ENCODE measurements at places on chromosomes 13 and 19. TPM values are rescaled to one million over a fixed set of nuclear protein-coding genes. Genes with fewer than 3 reads are reported as not detected.

DNA sequence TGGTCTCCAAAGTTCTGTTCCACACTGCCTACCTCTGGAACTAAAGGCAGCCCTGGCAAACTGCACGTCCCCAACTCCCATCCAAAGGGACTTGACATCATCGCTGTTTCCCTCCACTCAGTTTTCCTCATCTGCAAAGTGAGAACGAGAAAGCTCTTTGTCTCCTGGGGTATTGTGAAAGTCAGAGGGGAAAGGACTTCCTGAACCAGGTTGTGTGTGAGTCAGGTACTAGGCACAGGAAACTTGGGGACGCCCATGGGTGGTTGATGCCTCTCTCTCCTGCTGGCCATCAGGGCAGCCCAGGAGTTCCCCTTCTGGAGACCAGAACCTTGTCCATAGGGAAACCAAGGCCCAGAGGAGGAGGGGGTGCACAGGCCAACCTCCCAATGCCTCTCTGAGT, 4.7 kb downstream of the CRLF1 start:
- H3K4me3 ChIP-seq: no peak overlapping the region
- H3K27me3 ChIP-seq: peaks cover 26% of the 10 kb centered on the region
- no peaks in the 10 kb centered on the region for H3K4me1 ChIP-seq
- DNase-seq: no peak
- no peak overlapping the region for H3K27ac ChIP-seq

DNA sequence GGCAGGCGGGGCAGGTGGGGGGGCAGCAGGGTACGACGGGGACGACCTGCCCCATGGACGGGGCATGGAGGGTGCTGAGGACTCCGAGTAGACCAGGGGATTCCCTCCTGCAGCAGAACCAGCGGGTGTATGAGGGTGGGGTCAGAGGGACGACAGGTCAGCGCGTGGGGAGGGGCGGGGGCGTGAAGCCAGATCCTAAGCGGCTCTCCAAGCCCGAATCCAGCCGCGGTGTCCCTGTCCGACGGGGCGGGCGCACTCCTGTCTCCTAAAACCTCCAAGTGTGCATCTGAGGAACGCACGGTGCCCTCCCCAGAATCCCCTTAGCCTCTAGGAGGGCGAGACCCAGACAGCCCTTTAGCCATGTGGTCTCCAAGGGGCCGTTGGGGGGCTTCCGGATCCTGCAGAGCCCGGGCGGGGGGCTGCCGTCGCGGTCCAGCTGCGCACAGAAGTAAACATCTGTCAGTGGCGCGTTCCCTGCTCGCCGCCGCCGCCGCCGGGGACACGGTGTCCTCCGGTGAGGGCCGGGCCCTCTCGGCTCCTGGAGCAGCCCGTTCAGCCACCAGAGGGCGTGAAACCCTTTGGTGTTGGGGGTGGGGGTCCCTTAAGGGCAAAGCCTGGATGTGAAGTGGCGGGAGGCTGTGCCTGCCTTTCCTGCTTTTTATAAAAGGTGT, 730 bp downstream of the NRTN start:
- H3K4me3 ChIP-seq: no peak overlapping the region
- peak; percentile 58 for DNase-seq
- H3K4me1 ChIP-seq: peaks cover 20% of the 10 kb centered on the region
- no peaks in the 10 kb centered on the region for H3K36me3 ChIP-seq

DNA sequence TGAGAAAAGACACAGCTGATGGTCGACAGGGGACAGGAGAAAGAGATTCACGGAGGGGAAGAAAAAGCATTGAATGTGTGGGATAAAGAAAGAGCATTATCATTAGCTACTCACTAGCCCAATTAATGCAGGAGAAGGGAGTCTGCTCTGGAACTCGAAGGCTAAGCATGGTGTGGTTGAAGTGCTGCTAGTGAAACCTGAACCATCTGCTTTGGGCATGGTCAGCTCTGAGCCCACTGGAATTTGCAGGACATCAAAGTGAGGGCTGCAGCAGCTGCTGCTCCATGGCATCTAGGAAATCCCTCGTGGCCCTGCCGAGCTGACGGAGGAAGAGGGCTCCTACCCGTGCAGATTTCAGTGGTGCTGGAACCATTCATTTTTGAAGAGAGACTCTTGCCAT, 320.3 kb downstream of the ATP8A2 start:
- H3K4me1 ChIP-seq: no peaks in the 10 kb centered on the region
- DNase-seq: no peak
- no peaks in the 10 kb centered on the region for H3K36me3 ChIP-seq
- H3K27me3 ChIP-seq: no peaks in the 10 kb centered on the region

DNA sequence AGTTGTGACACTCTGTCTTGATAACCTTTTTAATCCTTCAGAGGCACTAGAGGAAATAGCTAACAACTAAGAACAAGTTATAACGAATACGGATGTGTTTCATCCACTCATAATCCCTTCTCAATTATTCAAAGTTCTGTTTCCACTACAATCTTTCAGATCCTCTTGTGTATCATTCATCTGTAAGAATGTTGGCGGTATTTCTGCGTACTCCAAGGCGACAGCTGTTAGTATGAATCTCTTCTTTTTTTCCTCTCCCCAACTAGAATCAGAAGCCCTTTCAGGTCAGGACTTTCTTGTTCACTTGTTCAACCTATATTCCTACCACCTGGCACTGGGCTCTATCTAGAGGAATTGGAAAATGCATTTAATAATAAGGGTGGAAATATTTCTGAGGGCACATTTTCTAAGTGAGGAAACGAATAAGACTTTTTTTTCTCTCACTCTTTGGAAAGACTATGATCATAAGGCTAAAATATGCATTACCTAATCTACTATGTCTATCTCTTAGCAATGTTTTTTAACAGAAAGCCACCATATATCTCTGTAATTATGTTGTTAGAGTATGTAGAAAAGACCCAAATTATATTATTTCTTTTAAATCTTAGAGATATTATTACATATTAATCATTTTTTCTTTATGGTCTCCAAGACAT, 492.9 kb downstream of the PCDH20 start:
- H3K4me3 ChIP-seq: no peak overlapping the region
- H3K4me1 ChIP-seq: no peaks in the 10 kb centered on the region
- H3K36me3 ChIP-seq: no peaks in the 10 kb centered on the region

DNA sequence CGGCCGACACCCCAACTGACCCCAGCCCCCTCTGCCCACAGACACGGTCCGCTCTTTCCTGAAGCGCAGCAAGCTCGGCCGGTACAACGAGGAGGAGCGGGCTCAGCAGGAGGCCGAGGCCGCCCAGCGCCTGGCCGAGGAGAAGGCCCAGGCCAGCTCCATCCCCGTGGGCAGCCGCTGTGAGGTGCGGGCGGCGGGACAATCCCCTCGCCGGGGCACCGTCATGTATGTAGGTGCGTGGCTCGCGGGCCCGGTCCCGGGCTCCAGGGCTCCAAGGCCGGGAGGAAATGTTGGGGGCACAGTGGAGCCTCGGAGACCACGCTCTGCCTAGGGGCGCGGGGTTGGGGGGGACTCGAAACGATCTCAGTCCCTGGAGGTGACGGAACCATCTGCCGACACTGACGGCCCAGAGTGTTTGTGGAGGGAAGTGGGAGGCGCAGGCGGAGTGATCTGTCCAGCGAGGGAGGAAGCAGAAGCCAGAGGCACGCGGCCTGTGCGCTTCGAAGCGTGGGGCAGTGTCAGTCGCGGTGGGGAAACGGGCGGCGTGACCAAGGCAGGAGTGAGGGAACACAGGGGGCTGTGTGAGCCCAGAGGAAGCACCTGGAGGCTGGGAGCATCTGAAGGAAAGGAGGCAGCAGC, 6.3 kb downstream of the TBCB start:
- peaks cover 26% of the 10 kb centered on the region for H3K36me3 ChIP-seq
- no peak overlapping the region for H3K4me3 ChIP-seq
- no peak for DNase-seq
- no peak overlapping the region for H3K27ac ChIP-seq

DNA sequence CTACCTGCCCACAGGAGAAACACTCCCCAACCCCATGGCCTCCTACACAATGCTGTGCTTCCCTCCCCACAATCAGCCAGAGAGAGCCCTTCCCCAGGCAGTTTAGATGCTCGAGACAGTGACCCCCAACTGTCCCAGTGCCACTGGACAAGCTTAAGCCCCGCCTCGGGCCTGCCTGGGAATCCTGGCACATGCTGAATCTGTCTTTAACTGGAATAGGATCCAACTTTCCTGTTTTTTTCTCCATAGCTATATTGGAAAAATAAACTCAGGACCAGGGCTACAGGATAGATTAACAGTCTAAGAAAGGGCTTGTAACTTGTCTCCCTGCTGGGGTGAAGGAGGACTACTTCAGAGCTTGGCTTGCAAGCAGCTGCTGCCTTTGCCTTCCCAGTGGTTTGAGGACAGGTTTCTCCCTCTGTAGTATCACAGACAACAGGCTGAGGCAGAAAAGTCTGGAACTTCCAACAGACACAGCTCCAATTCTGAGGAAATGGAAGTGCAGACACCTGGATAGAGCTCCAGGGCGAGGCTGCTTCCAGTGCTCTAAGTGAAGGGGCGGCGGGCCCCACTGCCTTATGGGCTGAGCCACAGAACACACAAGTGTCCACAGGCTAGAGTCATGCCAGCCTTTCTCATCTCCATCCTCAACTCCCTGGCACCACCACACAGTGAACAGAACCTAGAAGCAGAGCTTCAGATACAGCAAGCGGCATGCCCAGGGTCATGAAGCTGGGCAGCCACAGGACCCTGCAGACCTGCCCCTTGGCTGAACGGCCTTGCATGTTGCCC, 228.3 kb downstream of the TUBA3C start:
- no peak overlapping the region for H3K27ac ChIP-seq
- H3K4me1 ChIP-seq: no peaks in the 10 kb centered on the region
- no peaks in the 10 kb centered on the region for H3K27me3 ChIP-seq
- no peak overlapping the region for H3K4me3 ChIP-seq
- no peaks in the 10 kb centered on the region for H3K36me3 ChIP-seq

PCID2 gene
- total RNA-seq: 62.3 TPM

ZNF681 gene
- 4.6 TPM for total RNA-seq

KLF5 gene
- total RNA-seq: 1.5 TPM

MLLT1 gene
- total RNA-seq: 64.2 TPM

HAUS8 gene
- 36.4 TPM for total RNA-seq

All from CD8-positive, alpha-beta memory T cell (primary cell).